ENCODE measurements at places on chromosomes 16 and 17.

GRCh38 chr16:17412791-17413190 is 58.0 kb downstream of the XYLT1 start:
- no peak for DNase-seq

GRCh38 chr17:76573096-76573495 is 12.6 kb downstream of the ST6GALNAC2 start:
- no peak for DNase-seq

DNA sequence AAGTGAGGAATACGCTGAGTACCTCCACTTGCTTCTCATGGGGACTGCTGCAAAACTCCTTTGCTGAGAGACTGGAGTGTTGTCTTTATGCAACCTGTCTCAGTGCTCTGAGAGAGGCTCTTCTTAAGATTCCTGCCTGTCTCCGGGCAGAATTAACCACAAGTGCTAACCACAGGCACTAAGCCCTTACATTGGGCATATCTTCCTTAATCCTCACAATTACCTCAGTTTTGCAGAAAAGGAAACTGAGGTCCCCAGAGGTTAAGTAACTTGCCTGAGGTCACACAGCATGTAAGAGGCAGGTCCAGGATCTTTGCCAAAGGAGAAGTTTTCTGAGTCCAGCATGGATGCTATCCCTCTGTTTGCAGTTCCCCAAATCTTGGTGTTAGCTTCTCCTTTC is 86.0 kb downstream of the GP2 start:
- no peak for DNase-seq

- DNase-seq = no peak
Observed at GRCh38 chr16:88503374-88503770, 50.3 kb downstream of the ZFPM1 start.

GRCh38 chr17:74785096-74785980 is 9.2 kb upstream of the NAT9 start:
- DNase-seq = peak; percentile 42
